ENCODE measurements at places on chromosomes 12 and 14. TPM values are rescaled to one million over a fixed set of nuclear protein-coding genes. Genes with fewer than 3 reads are reported as not detected.

- DNase-seq, result no peak
Measured at GRCh38 chr12:42585841-42586216, 3.7 kb downstream of the PRICKLE1 start.

PTGDR gene
- total RNA-seq, result 0.16 TPM

- peak; percentile 58 for DNase-seq
Measured at GRCh38 chr14:89915114-89915878, 39.2 kb downstream of the EFCAB11 start.

C1QL4 gene
- total RNA-seq, result 3.6 TPM

DNA sequence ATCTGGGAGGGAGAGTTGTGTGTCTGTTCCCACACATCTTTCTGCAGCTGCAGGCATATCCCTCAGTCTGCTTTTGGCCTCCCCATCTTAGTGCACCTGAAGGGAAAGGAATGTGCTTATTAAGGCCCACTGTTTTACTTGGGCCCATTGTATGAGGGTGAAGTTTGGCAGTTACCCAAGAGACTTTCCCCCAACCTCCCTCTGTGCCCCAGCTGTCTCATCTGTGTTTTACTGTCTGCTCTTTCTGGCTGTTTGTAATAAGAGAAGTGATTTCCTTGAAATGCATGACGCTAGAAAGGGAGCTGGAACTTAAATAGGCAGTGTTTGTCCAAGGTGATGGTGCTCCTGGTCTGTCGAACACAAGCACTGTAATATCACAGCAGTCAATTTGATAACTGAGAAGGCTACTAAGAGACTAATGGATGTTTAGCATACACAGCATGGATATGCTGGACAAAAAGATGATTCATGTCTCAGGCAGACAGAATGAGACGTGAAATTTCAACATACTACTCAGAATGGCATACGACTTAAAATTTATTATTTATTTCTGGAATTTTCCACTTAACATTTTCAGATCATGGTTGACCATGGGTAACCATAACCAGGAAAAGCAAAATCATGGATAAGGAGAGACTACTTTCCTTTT, 43.6 kb downstream of the FSCB start:
- DNase-seq, result no peak

INF2 gene
- 70.8 TPM for total RNA-seq

DNA sequence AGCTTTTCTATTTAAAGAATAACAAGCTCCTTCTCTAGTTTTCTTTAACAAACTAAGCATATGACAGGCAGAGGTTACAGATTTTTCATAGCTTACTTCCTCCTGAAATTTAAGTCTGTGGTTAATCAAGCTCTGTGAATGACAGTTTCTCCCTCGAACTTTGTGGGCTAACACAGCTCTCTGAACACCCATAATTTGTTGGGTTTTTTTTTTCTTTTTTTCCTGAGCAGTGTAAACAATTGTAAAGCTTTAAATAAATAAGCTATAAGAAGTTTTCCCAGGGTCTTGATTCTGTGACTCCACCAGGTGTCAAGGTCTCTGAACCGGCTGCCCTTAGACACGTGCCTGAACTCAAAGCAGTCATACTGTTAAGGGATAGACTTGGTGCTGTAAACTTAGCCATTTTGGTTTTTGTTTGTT, 128.1 kb upstream of the AMIGO2 start:
- no peak for DNase-seq

CCDC177 gene
- 0.82 TPM for total RNA-seq

EIF2S3B gene
- 1.1 TPM for total RNA-seq

CFAP54 gene
- 0.14 TPM for total RNA-seq

DNA sequence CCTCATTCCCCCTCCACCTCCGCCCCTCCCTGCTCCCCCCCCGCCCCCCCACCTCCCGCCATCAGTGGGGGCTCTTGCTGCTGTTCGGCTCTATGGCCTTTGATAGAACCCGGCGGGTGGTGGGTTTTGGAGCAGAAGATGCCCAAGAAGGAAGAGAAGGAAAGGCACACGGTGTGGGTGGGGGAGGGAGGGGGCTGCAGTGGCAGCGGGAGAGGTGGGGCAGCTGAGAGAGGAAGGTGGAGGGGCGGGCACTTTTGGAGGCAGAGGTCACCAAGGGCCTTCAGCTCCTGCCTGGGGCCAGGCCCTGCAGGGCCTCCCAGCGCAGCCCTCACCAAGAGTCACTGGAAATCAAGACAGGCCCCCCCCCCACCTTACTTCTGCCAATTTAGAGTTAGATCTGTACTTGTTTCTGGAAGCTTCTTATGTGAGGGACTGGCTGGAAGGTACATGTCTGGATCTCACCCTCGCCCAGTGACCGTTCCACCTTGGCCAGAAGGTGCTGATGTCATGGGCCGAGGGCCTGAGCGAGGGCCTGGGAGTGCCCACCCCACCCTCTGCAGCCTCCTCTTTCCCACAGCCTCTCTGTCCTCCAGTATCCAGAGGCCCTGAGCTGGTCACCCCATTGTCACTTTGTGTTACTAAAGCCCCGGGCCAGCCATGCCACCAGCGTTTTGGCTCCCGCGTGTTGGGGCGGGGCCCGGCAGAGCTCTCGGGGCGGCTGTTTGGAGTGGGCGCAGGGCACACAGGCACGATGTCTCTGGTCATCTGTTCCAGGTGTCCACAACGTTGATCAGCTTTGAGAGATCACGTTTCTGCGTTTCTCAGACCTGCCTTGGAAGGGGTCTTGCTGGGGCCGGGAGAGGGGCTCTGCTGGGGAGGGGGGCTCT, 153.9 kb downstream of the KIF26A start:
- peak; percentile 10 for DNase-seq

DNA sequence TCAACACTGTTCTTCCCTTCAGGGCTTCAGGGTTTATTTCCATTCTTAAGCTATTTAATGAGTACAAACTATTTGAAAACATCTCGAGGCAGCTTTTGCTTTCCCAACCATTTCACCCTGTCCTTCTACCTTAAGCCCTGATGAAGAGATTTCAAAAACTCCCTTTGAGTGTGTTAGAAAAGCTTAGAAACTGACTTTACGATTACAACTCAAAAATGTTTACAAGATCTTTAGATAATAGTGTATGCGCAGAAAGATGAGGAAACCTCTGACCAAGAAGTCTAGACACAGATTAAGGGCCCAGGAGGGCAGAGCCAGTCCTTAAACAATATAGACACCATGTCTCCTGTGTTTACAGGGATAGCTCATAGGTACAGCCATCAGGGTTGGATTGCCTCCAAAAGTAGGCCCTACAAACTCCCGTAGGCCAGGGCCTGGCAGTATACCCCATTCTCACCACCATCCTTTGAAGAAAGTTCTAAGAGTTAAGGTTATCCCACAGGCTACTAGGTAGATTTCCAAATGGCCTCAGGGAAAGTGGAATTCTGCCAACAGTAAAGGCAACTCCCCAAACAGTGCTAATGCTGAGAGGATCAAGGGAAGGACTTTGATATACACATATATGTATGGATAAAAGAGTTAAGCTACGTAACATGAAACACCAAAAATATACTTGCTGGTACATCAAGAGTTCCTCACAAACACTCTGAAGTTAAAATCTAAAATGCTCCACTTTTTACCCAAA, 11.4 kb upstream of the SOS2 start:
- DNase-seq, result no peak

GRCh38 chr14:96108061-96108795, 69.1 kb downstream of the C14orf132 start:
- no peak for DNase-seq

OAS2 gene
- 0.25 TPM for total RNA-seq

RIN3 gene
- 20.7 TPM for total RNA-seq

FSCB gene
- not detected for total RNA-seq

CAPZA3 gene
- not detected for total RNA-seq

DNA sequence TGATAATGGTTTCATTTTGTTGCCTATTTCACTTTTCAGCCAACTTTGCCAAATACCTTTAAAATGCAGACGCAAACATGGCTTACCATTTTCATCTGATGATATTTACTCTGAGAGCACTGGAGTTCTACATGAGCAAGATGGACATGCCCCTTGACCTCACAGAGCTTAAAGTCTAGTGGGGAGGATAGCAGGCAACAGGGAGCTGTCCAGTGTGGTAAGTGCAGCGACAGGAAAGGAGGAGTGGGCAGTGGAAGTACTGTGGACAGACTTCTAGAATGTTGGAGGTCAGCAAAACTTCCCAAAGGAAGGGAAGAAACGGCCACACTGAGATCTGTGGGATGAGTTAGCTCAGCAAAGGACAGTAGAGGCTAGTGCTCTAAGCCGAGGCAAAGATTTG, 25.3 kb downstream of the LRIG3 start:
- no peak for DNase-seq

COCH gene
- total RNA-seq, result 32.2 TPM

- DNase-seq, result no peak
Measured at GRCh38 chr14:85195872-85196477, 334.0 kb upstream of the FLRT2 start.

DNA sequence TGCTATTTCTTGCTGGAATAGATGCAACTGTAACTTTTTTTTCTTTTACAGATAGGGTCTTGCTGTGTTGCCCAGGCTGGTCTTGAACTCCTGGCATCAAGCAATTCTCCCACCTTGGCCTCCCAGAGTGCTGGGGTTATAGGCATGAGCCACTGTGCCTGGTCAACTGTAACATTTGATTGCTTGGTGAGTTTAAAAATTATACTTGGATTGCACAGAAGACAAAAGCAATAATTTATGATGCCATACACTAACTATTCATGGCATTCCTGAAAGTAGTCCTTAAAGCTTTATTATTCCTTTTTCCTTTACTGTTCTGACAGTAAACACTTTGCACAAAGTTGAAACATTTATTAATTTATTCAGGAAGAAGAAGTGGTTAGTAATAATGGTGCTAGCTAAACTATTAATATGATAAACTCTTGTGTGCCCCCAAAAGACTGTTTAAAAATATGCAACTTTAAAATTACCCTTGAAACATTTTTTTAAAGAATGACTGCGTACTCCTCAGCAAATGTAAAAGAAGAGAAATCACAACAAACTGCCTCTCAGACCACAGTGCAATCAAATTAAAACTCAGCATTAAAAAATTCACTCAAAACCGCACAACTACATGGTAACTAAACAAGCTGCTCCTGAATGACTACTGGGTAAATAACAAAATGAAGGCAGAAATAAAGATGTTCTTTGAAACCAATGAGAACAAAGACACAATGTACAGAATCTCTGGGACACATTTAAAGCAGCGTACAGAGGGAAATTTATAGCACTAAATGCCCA, 8.3 kb downstream of the PTPRB start:
- no peak for DNase-seq

DNA sequence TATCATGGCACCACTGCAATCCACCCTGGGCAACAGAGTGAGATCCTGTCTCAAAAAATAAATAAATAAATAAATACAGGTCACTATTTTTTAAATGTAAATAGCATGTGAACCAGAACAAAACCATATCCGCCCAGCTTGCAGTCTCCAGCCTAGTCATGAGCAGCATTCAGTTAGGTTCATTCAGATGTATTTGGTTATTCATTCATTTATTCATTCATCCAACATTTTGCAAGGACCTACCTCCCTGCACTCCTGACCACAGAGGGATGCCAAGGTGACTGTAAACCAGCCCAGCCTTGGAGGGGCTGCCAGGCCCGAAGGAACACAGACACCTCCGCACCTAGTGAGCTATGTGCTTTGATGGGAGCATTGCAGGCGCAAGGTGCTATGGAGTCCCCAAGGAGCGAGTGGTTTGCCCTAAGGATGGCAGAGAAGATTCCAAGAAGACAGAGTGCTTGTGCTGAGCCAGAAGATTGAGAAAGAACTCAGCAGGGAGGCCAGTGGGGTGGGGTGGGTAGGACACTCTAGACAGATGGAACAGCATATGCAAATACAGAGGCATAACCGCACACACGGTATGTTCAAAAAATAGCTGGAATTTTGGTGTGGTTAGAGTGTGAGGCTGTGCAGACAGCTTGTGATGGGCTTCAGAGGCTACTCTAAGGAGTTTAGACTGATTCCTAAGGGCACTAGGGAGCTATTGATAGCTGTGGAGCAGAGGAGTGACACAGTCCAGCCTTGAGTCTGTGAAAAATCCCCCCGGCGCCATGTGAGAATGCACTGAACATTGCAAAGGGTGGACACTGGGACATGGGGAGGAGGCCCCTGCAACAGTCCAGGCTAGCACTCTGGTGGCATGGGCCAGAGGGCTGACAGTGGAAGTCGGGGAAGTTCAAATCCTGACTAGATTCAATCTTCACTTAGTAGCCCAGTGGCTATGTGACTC, 11.7 kb downstream of the DTX1 start:
- DNase-seq, result no peak

GRCh38 chr12:13007496-13008233, 7.6 kb upstream of the HEBP1 start:
- no peak for DNase-seq

- DNase-seq, result no peak
Measured at GRCh38 chr14:92400579-92401444, 77.8 kb downstream of the SLC24A4 start.

GRCh38 chr12:113392988-113393579, 10.6 kb downstream of the SDS start:
- DNase-seq, result peak; percentile 57

HSPA2 gene
- 8.7 TPM for total RNA-seq

DNA sequence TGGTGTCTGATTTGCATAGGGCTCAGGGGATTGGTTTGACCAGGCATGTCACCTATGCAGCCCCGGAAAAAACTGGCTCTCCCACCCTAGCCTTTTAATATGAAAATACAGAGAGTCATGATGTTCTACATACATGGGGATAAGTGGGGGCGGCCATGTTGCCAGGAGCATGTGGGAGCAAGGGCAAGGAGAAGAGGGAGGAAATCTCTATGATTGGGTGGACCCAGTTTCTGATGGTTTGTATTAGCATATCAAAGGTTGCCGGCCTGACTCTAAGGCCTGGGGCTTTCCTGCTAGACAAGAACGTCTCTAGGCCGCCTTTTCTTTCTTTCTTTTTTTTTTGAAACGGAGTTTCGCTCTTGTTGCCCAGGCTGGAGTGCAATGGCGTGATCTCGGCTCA, 123.4 kb upstream of the CPSF6 start:
- DNase-seq, result no peak

CYP27B1 gene
- 7.1 TPM for total RNA-seq

TMEM52B gene
- total RNA-seq, result 46.0 TPM

- DNase-seq, result no peak
Measured at GRCh38 chr12:50537538-50537919, 32.7 kb downstream of the DIP2B start.

PPP1R1A gene
- 0.43 TPM for total RNA-seq

HOXC9 gene
- 2.9 TPM for total RNA-seq

DNA sequence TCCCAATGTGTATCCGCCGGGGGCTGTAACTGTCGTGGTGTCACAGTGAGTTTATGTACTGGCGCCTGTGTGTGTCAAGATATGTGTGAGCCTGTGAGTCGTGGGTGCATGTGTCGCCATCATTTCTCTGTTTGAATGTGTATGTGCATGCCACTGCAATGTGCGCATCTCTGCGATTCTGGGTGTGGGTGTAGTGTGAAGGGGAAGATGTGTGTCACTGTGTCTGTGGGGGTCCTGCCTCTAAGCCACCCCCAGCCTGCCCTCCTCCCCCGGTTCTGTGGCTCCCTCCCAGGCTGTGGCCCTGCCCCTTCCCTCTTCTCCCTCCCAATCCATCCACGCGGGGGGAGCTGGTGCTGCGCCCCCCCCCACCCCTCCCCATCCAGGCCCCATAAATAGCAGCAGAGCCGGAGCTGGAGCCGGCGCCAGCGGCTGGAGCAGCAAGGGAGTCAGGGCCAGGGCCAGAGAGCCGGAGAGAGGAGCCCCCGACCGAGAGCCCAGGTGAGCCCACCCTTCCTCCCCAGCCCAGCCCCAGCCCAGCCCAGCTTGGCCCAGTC, at the start of gene CPNE6:
TSS of gene CPNE6 (plus strand) at position 419 of the 554 bp plus-strand sequence. CDS start 1,375 bp downstream, outside the sequence.
- no peak for DNase-seq

Data from Caco-2 (cell line).